ENCODE measurements at places on chromosomes 12 and 14.

DNA sequence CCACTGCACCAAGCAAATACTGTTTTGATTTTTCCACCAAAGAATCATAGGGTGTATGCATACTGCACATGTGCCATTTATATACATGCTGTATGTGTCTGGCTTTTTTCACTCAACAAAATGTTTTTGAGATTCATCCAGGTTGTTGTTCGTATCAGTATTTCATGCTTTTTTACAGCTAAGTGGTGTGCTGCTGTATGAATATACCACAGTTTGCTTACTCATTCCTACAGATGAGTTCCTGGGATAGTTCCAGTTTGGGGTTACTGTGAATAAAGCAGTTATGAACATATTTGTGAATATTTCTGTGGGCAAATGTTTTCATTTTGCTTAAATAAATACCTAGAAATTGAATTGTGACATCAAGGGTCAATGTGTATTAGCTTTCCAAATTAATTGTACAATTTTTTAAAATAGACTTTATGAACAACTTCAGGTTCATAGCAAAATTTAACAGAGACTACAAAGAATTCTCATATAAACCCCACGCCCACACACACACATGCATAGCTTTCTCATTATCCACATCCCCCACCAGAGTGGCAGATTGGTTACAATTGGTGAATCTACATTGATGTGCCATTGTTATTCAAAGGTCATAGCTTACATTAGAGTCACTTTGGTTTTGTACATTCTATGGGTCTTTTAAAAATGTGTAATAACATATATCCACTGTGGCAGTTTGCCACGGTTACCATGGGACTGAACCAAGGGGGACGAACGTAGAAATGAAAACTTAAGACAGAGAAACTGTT lies 6.9 kb upstream of the KRT6A start:
- DNase-seq = peak; percentile 53

DNA sequence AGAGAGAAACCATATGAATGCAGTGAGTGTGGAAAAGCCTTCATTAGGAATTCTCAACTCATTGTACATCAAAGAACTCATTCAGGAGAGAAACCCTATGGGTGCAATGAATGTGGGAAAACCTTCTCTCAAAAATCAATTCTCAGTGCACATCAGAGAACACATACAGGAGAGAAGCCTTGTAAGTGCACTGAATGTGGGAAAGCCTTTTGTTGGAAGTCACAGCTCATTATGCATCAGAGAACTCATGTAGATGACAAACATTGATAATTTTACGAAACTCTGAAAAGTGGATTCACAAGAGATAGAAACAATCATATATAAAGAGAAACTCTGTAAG lies 22.9 kb downstream of the ZNF268 start:
- no peak for DNase-seq

DNA sequence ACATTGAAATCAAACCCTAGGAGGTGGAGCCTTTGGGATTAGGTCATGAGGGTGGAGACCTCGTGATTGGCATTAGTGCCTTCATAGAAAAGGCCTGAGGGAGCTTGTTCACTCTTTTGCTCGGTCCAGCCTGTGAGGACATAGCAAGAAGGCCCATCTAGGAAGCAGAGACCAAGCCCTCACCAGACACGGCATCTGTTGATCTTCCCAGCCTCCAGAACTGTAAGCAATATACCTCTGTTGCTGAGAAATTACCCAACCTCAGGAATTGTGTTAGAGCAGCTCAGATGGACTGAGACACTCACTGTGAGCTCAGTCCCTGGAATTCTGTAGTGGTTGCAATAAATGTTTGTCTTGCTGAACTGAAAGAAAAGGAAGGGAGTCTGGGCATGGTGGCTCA lies 116.2 kb upstream of the MAP1LC3B2 start:
- DNase-seq = peak; percentile 64

GRCh38 chr14:96511146-96511545 lies 9.0 kb downstream of the PAPOLA start:
- DNase-seq = no peak

GRCh38 chr12:112546996-112547395 lies 128.2 kb downstream of the PTPN11 start:
- no peak for DNase-seq

- DNase-seq = no peak
Observed at GRCh38 chr12:124777399-124778372, 86.0 kb downstream of the SCARB1 start.

DNA sequence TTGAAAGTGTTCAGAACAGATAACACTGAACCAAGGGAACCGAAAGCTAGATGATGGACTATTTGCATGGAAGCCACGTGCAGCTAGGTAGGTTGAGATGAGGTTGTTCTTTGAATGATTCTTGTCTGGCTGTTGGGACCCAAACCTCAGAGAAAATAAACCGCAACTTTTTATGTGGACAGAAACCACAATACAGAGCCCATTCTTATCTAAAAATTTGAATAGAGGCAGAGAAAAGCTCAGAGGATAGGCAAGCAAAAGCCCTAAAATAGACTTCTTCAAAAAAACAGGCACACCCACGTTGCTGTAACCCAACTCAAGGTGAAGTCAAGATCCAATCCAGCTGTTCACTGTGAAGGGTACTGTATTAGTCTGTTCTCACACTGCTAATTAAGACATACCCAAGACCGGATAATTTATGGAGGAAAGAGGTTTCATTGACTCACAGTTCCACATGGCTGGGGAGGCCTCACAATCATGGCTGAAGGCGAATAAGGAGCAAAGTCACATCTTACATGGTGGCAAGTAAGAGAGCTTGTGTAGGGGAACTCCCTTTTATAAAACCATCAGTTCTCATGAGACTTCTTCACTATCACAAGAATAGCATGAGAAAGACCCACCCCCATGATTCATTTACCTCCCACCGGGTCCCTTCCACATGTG lies 353.8 kb downstream of the AACS start:
- DNase-seq = no peak

- peak; percentile 34 for DNase-seq
Observed at GRCh38 chr12:50103767-50104321, at the start of gene GPD1. GPD1 (plus strand) TSS chr12:50104008; CDS start chr12:50104051, 43 bp downstream.

- DNase-seq = no peak
Observed at GRCh38 chr12:50111395-50111692, 692 bp upstream of the COX14 start.

Measured in foreskin keratinocyte (primary cell).